B cell (primary cell): ENCODE measurements at places on chromosomes 7 and 10. TPM values are rescaled to one million over a fixed set of nuclear protein-coding genes. Genes with fewer than 3 reads are reported as not detected.

CPA5 gene
- 0.13 TPM in 1 of 2 replicates, not detected in the other for polyA plus RNA-seq

SPDYE9 gene
- not detected in 2 replicates for polyA plus RNA-seq

GRCh38 chr7:47683485-47683898 is 101.6 kb upstream of the TNS3 start:
- DNase-seq = no peak

DNA sequence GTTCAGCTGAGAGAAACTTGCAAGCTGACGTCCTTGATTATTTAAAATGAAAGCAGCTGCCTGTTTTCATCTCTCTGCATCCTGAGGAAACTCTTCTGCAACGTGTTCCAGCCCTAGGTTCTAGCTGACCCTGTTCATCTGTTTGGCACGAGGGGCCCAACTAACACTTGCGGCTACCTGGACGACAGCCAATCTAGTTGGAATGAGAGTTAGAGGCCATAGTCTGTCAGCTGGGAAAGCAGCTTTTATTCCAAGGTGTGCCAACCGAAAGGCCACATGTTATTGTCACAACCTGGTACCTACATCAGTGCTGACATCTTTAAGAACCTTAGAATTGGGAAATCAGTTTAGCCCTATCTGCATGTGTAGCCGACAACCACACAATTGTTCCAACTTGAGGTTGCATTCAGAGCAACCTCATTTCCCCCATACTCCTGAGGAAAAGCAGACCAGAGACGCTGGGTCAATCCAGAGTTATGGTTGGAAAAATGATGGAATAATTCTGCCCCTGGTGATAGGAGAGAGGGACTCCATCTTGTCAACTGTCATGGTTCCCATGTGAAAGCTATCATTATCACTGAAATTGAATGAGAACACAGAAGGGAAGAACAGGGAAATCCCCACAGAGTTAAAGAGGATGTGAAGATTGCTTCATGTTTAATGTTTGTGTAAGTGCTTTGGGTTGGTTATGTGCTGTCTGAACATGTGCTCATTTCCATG is 121.6 kb downstream of the EGFR start:
- DNase-seq = no peak

DNA sequence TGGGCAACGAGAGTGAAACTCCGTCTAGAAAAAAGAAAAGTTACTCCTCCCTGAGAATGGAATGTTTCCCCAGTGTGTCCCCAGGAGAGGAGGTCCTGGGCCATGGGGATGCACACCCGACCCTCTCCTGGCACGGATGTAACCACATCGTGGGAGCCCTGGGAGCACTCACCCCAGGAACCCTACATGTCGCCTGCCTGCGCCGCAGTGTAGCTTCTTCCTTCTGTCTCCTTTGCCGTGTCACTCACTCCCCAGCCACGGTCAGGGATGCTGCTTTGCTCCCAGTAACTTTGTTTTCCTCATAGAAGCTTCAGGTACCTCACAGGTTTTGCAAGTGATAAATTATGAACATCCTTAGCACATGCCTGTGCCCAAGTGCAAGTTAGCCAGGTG is 82.0 kb downstream of the EZH2 start:
- DNase-seq = no peak

GRCh38 chr7:18276380-18276779 is 219.2 kb upstream of the HDAC9 start:
- DNase-seq = no peak

GRCh38 chr10:124647421-124648130 is 96.6 kb downstream of the FAM53B start:
- peak; percentile 80 for DNase-seq

DNA sequence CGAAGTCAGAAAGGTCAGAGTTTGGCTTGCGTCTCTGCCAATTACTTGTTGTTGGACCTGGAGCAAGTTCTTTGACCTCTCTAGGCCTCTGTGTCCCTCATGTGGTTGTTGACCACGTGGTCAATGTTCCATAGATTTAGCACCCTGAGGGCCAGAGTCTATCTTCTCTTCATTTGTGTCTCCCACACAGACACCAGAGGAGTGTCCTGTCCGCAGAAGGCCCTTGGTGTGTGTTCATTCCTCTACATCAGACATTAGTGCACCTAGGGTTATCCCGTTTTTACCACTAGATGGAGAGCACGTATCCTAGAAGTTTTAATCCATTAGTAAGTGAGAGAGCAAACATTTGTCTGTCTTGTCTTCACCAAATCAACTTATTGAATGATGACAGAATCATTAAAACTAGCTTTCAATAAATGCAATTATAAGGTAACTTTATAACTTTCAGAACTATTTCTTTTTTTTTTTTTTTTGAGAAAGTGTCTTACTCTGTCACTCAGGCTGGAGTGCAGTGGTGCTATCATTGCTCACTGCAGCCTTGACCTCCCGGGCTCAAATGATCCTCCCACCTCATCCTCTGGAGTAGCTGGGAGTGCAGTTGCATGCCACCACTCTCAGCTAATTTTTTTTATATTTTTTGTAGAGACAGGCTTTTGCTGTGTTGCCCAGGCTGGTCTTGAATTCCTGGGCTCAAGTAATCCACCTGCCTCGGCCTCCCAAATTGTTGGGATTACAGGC is 122.5 kb upstream of the ANKRD1 start:
- DNase-seq = peak; percentile 10

DNA sequence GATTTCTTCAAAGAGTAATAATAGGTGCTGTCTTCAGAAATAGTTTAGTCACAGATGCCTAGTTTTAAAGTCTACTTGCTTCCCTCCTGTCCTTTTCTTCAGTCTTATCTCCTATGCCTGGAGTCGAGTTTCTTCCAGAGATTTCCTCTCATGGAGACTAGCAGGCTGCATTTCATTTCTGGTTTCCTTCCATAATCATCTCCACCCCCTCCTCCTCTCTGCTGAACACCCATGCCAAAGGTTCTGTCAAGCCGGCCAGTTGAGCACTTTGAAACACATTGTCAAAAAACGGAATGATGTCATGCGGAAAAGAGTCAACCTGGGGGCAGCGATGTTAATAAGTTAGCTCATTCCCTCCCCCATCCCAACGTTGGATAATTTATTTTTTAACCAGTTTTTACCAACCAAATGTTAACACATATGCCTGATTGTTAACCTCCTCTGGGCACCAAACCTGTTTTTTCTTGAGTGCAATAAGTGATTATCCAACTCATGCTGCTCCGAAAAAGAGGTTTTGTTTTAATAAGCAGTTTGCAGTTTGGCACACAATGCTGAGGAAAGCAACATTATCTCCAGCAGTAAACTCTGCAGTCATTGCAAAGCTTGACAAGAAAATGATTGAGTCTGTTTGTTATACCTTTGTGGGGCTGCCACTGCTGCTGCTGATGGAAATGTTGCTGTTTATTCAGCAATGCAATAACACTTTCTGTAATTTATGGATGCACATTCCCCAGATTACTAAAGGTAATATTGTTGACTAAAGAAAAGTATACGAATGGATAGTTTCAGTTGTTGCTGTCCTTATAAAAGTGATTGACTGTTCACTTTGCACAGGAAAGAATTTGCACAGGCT is 161.6 kb downstream of the LRMDA start:
- DNase-seq = no peak

DNA sequence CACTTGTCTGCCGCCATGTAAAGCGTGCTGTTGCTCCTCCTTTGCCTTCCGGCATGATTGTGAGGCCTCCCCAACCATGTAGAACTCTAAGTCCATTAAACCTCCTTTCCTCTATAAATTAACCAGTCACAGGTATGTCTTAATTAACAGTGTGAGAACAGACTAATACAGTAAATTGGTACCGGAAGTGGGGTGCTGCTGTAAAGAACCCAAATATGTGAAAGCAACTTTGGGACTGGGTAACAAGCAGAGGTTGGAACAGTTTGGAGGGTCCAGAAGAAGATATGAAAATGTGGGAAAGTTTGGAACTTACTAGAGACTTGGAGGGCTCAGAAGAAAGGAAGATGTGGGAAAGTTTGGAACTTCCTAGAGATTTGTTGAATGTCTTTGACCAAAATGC is 106.8 kb upstream of the DIP2C start:
- DNase-seq = no peak
